ENCODE measurements at places on chromosomes 12 and 14.

DNA sequence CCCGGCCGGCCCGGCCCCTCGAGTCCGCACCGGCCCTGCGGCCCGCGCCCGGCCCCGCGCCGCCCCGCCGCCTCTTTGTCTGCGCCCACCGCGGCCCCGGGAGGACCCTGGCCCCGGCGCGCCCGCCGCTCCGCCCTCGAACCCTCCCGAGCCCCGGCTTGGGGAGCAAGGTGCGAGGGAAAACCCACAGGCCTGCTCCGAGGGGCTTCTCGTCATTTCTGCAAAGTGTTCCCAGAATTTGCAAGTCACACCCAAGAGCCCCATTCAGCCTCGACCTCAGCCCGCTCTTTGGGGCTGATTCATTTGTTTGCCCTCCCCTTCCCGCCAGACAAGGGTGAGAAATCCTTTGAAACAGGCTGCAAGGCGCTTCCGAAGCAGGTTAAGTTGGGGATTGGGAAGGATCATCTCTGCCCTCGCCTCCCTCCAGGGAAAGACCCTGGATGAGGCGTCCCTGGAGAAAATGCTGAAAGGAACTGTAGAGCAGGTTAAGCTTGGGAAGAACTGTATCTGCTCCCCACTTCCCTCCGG lies 325 bp upstream of the CLIP1 start:
- DNase-seq: peak; percentile 38

- DNase-seq: peak; percentile 29
Observed at GRCh38 chr12:13135371-13136178, 32.1 kb upstream of the GSG1 start.

- DNase-seq: no peak
Observed at GRCh38 chr12:102824218-102824835, 92.7 kb downstream of the PAH start.

GRCh38 chr14:95025218-95025617 lies 132.1 kb downstream of the DICER1 start:
- no peak for DNase-seq

DNA sequence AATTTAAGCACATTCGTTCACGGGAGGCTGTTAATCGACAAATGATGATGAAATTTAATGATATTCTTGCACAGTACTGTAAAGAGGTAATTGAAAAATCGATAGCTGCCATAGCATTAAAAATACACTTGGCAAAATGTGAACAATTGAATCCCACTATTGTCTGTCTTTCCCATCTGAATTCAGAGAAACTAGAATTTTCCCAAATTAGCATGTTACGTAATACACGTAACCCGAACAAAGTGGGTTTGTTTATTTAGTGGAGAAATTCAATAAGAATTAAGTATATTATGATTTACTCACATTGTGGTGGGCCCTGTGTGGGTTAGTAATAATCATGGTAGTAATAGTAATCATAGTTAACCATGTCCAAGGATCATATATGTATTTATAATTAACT lies 31.9 kb downstream of the DNAH10 start:
- no peak for DNase-seq

- no peak for DNase-seq
Observed at GRCh38 chr14:44589180-44589579, 82.1 kb upstream of the FSCB start.

DNA sequence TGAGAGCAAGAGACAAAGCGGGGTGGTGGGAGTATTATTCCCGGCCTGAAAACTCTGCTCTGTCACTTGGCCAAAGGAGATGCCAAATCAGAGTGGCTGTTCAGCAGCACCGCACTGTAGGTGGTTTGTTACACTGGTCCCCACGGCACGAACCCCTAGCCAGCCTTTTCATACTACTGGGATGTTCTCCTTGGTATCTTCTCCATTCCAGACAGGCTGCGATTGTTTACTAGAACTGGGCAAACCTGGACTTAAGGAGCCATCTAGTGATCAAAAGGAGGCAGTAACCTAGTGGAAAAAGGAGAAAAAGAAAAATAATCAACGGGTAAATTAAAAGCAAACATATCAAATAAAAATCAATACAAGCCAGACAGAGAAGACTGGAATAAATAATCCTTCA lies 58.9 kb upstream of the TMTC2 start:
- DNase-seq: no peak

GRCh38 chr14:105223260-105223659 lies 25.1 kb upstream of the BTBD6 start:
- DNase-seq: no peak

Data from omental fat pad (tissue), 4 donors.